ENCODE measurements at places on chromosomes 13 and 19.

DNA sequence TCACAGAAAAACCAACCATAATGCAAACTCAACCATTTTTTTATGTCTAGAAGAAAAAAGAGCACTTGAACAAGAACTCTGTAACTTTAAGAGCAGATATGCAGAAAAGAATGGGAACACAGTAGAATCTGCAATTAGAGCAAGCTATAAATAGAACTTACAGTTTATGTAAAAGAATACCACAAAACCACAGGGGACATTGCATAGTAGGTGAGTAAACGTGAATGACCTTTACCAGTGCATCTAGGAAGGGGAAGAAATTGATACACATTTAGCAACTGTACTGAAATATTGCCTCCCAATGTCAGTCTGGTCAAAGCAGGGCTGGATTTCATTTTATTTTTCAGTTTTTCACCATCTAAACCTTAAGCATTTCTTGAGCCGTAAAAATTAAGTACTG, 242.2 kb upstream of the EDNRB start:
- DNase-seq: no peak

GRCh38 chr13:29520671-29521070, 74.8 kb downstream of the SLC7A1 start:
- DNase-seq: no peak

DNA sequence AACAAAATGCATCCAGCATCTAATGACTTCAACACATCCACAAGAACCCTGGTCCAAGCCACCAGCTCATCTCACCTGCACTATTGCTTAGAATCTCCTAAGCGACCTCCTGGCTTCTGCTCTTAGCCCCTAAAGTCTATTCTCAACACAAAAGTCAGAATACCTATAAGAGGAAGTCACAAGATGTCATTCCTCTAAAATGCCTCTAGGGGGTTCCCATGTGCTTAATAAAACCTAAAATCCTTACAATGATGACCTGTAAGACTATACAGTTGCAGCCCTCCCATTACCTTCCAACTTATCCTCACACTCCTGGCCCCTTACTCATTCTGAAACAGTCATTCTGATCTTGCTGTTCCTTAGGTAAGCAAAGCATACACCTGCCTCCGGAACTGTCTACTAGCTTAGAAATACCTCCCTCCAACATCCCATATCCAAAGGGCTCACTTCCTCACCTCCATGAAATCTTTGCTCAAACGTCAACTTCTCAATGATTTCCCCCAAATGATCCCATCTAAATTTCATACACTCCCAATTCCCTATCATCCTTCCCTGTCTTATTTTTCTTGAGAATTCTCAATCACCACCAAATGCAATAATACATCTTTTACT, 10.0 kb downstream of the ATP7B start:
- DNase-seq: no peak

DNA sequence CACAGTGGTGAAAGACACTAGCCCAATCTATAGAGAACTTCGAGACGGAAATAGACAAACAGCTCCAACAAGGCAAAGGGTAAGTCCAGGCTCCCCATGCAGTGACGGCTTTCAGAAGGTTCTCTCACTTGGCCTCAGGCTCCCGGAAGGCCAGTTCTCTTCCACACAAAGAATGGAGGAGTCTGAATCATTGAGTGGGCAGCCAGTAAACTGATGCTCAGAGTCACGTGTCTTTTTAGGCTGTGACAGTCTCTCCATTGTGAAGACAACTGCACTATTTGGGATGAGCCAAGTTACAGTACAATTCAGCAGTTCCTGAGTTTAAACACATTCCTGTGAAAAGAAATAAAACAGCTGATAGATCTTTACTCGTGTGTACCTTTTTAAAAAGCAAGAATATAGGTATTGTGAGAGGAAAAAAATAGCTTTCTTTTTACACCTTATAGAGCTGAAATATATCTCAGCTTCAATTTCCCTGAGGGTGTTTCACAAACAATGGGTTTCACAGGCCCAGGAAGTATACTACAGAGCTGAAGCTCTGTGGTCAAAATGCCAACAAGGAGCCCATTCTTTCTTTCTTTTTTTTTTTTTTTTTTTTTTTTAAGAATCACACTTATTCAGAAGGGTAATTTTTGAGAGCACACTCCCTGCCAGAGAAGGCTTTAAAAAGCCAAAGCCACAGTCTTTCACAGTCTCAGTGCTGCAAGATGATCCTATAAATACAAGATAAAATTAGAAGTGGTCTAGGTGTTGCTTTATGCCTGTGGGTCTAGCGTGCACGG, 135.1 kb downstream of the FREM2 start:
- no peak for DNase-seq

- DNase-seq: peak; percentile 36
These were observed 51.3 kb downstream of the WDR87 start for GRCh38 chr19:37855098-37855497.

GRCh38 chr19:35868172-35868822, at the start of gene APLP1:
Gene APLP1 (plus strand): TSS chr19:35868574. CDS start chr19:35868637, 63 bp downstream.
- DNase-seq: no peak

- no peak for DNase-seq
These were observed 20.6 kb downstream of the ZNF558 start for GRCh38 chr19:8811315-8812172.

All from right renal cortex interstitium (tissue), 3 donors.